Suppressor macrophage treated with lipopolysaccharide for 1 hour (primary cell): ENCODE measurements at places on chromosomes 13 and 19.

DNA sequence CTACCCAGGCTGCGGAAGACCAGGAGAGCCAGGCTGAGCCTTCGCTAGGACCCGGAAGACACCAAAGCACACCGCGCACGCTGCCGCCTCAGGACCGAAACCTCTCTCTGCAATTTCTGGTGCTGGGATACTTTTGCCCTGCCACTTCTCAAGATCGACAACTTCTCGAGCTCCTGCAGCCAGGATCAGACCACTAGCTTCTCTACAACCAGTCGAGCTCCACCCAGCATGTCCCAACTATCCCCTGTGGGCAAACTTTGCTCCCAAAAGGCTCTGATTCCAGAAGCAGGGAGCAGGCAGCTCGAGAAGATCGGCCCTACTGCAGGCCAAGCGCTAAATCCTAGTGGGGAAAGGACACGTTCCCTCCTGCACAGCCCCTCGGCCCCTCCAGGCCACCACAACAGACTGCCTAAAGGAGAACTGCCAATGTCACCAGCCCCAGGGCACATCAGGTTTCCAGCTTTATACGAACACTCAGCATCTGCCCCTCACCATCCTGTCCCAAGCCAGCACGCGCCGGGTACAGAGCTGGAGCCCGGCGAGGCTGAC lies 979 bp downstream of the AKAP8 start:
- DNase-seq: peak; percentile 57

GRCh38 chr13:94813920-94814475 lies 101.7 kb upstream of the SOX21 start:
- DNase-seq: no peak

DNA sequence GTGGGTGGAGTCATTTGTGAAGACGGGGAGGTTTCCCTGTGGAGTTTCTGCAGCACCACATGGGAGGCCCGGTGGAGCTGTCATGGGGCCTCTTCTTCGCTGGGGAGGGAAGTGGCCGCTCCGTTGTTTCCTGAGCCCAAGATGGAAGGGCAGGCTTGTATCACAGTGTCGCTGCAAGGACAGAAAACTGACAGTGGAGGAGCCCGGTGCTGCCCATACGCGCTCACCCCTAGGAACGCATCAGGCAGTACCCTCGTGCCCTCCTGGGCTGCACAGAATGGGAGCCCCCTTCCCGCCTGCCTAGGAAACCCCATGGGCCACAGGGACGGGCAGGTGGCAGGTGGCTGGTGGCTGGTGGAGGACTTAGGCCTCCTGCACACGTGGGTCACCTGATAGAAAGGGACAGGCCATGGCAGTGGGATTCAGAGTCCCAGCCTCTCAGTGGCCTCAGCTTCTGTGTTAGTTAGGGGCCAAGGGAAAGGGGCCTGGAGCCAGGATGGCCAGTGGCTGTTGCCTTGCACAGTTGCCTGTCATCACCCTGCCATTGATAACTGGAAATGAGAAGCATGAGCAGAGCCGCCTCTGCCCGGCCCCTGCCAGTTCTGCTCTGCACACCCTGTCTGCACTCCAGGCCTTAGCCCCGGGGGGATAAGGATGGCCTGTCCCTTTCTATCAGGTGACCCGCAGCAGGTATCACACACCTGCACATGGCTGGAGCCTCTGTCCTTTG lies 7.6 kb downstream of the COL4A2 start:
- no peak for DNase-seq

DNA sequence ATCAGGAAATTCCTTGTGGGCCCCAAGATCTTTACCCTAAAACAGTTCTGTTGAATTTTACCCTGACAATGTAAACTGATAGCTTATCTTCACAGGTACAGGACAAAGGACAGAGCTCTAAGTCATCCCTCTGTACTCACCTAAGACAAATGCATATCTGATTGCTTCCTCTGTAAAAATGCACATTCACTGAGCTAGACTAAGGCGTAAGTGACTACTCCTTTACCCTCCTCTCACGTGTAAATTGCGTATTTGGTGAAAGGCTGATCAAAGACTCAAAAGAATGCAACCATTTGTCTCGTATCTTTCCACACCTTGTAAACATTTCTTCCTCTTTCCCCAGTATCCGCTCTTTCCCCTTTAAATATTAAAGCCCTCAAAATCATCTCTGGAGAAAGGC lies 80.6 kb upstream of the LRCH1 start:
- DNase-seq: no peak

DNA sequence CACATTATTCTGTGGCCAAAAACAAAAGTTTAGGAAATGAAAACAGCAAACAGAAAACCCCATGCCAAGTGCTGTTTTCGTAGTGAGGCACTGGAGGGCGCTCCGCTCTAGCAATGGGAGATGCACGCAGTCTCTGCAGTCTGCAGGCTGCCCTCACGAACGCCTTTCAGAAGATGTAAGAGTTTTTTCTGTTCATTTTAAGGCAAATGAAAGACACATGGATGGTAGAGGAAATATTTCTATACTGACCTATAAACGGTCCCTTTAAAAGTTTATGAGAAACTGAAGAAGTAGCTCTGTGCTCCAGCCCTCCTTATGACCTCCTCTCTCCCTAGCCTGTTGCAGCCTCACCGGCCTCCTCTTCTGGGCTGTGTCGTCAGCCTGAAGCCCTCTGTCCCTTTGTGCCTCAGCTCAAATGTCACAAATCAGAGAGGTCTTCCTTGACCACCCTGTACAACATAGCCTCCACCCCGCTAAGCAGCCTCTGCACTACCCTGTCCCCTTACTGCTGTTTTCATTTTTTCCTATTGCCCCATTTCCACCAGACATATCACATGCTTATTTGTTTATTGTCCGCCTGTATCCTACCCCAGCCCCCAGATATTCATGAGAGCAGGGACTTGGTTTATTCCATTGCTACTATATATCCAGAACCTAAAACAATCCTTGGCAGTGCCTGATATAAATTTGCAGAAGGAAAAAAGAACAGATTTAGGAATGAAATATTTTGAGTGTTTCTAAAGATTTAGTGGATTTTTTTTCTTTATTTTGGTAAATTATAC lies 116.4 kb downstream of the TM9SF2 start:
- no peak for DNase-seq

GRCh38 chr13:58712191-58712590 lies 1080.6 kb downstream of the PCDH17 start:
- DNase-seq: no peak

DNA sequence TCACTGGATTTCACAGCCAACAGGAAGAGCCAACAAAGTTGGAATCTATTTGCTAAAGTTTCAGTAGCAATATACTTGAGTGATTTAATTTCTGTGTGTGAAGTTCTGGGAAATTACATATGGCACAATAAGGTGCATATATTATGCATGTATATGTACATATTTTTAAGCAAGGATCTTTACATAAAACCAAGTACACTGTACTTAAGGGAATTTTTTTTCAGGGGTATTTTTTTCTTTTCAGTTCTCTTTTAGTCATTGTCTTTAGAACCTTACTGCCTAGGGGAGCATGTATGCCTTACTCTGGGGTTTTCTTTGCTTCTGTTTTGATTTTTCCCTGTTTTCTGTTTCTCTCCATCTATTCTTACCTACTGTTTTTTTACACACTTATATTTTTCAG lies 7.4 kb downstream of the RAP2A start:
- peak; percentile 71 for DNase-seq

GRCh38 chr19:48043675-48044258 lies at the start of gene CABP5:
TSS of gene CABP5 (minus strand) at chr19:48044079. CDS start at chr19:48043922, 157 bp downstream.
- DNase-seq: no peak

- DNase-seq: peak; percentile 66
These were observed 454 bp downstream of the BLVRB start for GRCh38 chr19:40465025-40465556.

DNA sequence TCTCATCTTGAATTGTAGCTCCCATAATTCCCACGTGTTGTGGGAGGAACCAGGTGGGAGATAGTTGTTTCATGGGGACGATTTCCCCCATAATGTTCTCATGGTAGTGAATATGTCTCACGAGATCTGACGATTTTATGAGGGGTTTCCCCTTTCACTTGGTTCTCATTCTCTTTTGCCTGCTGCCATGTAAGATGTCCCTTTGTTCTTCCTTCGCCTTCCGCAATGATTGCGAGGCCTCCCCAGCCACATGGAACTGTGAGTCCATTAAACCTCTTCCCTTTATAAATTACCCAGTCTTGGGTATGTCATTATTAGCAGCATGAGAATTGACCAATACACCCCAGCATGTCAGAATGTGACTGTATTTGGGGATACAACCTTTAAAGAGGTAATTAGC lies 3.9 kb upstream of the FPR1 start:
- peak; percentile 43 for DNase-seq

DNA sequence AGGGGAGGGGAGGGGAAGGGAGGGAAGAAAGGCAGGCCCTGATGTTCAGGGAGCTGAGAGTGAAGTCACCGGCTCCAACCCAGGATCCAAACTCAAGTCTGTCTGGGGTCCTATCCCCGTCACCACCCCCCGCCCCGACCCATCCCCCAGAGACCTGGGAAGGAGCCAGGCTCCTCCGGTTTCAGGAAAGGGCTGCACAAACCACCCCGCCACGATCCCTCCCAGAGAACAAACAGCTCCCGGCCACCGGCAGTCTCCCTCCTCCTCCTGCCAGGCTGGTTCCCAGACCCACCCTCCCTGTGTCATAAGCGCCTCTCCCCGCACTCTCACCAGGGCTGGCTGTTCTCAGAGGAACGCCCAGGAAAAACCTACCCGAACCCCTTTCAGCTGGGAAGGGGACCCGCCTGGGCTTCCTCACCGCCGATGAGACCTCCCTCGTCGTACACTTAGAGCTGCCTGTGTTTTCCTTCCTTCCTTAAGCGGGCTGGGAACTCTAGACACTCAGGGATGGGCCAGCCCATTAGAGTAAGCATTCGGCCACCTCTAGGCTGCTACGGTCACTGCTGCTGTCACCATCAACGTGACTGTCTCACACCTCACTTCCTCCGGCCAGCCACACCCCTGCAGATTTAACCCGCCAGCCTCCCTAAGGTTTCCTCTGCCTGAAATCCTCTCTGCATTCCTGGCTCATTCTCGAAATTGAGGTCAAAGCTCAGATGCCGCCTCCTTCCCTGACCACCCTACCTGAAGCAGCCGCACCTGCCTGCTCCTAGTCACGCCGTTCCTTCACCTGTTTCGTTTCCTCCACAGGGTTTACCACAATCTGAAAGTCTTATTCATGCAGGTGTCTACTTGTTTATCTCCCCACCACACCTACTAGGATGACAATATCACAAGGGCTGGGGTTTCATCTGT lies 6.3 kb upstream of the RDH13 start:
- no peak for DNase-seq

DNA sequence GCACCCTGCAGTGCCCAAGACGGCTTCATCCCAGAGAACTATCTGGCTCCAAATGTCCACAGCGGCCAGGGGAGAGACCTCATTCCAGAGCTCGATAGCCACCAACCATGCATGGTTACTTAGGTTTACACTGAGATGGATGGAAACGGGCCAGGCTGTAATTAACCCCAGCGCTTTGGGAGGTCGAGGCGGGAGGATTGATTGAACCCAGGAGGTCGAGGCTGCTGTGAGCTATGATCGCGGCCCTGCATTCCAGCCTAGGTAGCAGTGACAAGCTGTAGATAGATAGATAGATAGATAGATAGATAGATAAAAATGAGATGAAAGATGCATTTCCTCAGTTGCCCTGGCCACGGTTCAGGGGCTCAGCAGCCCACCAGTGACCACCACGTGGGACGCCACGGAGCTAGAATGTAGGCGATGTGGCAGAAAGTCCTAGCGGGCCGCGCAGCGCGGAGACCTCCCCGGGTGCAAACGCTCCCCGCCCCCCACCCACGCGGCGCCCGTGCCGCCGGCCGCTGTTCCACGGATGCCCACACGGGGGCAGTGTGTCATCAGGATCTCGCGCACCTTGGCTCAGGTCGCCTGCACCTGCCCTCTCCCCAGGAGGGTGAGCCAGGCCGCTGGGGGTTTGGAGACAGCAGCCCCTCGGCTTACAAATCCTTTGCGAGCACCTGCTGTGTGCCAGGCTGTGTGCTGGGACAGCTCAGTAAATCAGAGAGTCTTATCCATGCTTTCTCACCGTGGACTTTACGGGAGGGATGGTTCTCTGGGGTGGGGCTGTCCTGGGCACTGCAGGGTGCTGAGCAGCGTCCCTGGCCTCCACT lies 13.5 kb upstream of the TLE5 start:
- DNase-seq: peak; percentile 64

DNA sequence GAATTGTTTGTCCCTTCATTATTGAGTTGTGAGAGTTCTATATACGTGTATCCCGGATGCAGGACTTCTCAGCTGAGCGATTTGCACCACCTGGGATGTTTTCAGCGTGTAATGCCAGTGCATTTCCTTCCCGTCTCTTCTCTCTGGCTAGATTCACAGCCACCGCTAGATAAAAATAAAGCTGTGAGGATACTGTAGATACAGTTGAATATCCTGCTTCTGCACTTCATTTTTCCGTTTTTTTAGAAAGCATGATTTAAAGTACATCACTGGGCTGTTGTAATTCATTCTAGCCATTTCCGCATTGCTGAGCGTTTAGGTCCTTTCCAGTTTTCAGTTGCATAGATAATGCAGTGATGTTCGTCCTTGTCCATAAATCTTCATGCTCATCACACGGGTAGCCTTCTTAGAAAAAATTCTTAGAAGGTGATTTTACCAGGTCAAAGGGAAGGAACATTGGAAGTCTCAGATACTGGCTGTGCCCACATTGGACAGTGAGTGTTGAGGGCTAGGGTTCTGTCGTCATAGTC lies 14.7 kb downstream of the PPP1R37 start:
- DNase-seq: no peak

- no peak for DNase-seq
These were observed 32.6 kb upstream of the ASF1B start for GRCh38 chr19:14168993-14169392.

DNA sequence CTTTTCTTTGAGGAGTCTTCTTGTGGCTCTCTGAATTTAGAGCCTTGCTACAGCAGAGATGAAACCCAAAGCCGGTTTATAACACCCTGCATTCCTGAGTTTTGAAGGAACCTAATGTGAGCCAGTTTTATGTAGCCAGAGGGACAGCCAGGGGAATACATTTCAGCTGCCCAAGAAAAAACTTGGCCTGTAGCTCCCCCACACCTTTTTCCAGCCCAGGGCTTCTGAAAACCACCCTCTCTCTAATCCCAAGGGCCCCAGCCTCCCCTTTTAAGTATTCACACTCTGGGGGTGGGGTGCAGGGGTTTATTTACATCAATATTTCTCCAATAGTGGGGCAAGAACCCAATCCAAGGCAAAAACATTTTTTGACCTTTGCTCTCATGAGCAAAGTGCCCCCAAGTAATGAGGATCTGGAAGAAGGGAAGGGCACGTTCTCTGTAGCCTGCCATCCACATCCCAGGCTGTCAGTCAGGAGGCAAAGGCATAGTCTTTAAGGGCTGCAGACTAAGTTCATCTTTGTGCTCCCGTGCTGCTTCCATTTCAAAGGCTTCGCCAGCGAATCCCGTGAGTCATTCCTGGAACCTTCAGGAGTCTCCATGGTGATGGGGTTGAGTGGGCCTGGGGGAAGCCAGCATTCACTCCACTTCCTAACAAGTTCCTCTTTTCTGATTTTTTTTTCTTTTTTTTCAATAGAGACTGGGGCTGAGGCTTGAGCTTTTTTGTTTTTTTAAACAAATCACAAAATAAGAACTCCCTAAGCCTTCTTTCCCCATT lies 33.2 kb upstream of the MEDAG start:
- DNase-seq: peak; percentile 96
